ENCODE measurements at places on chromosomes 1 and 21.

DNA sequence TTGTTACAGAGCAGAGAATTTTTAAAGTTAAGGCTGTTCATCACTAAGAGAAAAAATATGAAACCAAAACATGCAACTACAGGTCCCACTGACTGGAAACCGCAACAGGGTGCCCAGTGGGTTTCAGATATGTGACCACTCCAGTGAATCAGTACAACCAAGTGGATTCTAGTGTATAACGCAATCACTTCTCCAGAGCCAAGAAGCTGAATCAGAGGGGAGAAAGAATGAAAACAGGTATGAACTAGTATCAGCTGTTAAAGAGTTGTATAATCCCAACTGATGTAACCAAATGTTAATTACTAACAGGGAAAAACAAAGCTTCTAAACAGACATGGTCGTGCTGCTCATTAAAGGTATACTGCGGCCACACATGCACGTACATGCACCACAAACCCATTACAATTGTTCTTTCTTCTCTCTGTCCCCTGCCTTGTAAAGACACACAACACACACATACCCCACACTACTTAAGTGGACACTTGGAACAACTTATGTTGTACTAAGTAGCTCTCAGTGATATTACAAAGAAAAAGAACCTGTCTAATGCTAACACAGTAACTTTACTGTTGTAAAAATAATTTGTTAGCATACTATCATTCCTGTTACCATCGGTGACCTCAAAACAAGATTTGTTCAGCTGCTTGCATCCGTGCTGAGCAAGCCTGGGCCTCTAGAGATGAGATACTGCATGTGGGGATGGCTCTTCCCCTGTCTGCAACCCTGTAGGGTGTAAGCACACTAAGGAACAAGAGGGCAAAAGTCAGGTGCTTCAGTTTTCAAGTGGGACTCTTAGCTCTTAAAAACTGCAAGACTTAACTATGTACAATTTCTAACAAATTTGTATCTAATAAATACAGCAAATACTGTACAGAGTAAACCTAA, 74.2 kb downstream of the PTPN14 start:
- DNase-seq = peak; percentile 96

GRCh38 chr1:8097077-8097799, 71.1 kb upstream of the ERRFI1 start:
- peak; percentile 90 for DNase-seq

DNA sequence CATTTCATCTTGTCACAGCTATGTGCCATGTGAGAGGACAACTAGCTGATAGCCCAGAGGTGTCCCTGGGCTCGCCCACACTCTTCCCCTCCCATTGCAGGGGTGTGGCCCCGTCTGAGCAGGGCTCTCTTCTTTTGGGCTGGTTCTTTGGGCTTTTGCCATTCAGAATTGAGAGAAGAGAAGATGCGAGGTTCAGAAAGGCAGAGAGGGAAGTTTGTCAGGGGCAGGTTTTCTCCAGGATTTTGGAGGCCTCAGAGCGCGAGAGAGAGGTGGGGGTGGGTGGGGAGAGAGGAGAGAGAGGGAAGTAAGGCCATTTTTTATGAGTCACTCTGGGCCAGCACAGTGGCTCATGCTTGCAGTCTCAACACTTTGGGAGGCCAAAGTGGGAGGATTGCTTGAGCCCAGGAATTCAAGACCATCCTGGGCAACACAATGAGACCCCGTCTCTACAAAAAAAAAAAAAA, 5.2 kb downstream of the IFI6 start:
- no peak for DNase-seq

- no peak for DNase-seq
Observed at GRCh38 chr1:2979191-2980072, 41.8 kb upstream of the ACTRT2 start.

DNA sequence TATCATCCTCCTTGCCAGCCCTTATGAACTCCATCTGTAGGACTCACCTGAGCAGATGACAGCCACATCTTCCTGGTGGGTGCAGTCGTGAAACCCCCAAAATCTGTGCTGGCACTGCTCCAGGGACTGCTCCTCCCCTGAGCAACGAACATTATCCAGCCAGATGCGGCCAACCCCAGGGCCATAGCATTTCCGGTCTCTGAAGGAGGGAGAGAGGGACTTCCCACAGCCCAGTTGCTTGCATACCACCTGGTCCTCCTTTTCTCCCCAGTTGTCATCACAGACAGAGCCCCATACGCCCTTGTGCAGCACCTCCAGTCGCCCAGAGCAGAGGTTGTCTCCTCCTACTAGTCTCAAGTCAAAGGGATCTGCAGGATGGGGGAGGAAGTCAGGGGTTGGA, 8.5 kb downstream of the CD5L start:
- no peak for DNase-seq

GRCh38 chr1:16120940-16121410, 34.9 kb downstream of the EPHA2 start:
- DNase-seq = no peak

All from ACHN (cell line).